T-cell (primary cell): ENCODE measurements at places on chromosomes 4 and X.

DNA sequence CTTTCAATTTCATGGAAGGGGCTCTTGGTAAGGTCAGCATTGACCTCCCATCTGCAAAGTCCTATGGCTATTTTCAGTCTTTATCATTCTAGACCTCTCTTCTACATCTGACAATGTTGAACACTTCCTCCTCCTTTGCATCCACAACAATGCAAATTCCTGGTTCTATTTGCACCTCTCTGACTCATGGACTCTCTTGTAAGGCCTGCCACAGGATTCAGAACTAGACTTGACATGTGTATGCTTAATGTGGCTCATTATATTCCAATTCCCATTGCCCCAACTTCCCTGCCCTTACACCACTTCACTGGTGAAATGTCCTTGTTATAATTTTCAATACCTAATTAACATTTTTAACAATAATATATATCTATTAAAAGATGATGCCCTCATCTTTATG is 314.3 kb upstream of the FGF13 start:
- no peak for DNase-seq

- no peak for DNase-seq
Observed at GRCh38 chr4:74014332-74014731, 15.9 kb upstream of the CXCL5 start.

DNA sequence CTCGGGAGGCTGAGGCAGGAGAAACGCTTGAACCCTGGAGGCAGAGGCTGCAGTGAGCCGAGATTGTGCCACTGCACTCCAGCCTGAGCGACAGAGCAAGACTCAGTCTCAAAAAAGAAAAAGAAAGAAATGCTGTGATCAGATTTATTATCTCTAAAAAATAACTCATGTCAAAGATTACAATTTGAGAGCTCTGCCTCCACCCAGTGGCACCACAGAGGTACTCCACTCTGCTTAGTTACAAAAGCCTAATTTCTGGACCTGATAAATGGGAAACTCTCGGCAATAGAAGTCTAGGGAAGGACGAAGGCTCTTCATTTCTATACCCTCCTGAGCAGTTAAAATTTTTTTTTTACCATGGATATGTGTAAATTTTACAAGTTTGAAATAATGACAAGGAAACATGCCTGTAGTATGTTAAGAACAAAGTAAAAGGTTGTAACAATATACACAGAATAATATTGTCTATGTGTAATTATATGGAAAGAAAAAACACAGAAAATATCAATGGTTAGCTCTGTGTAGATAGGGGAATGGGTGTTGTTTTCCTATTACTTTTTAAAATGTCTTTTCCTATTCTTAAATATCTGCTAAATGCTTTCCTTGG is 149.8 kb downstream of the STIM2 start:
- peak; percentile 76 for DNase-seq

DNA sequence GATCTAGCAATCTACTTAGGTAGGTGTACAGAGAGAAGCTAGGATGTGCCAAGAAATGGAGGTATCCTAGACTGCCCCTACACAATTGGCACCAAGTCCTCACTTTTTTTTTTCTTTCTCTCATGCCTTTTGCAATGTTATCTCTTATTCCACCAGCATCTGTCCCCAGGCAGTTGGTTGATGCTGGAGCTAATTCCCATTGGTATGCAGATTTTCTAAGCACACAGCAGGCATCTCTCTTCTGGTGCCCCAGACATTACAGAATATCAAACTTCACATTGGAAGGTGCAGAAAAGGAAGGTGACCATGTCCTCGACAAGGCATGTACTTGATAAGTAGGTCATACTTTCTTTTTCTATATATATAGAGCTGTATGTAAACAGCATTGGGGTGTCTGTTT is 21.6 kb downstream of the LUZP4 start:
- no peak for DNase-seq

GRCh38 chr4:148514041-148514440 is 71.8 kb upstream of the NR3C2 start:
- no peak for DNase-seq

- DNase-seq, result no peak
Observed at GRCh38 chr4:168664242-168664891, 167.5 kb downstream of the PALLD start.

- DNase-seq, result no peak
Observed at GRCh38 chr4:30714408-30715031, 5.6 kb upstream of the PCDH7 start.

DNA sequence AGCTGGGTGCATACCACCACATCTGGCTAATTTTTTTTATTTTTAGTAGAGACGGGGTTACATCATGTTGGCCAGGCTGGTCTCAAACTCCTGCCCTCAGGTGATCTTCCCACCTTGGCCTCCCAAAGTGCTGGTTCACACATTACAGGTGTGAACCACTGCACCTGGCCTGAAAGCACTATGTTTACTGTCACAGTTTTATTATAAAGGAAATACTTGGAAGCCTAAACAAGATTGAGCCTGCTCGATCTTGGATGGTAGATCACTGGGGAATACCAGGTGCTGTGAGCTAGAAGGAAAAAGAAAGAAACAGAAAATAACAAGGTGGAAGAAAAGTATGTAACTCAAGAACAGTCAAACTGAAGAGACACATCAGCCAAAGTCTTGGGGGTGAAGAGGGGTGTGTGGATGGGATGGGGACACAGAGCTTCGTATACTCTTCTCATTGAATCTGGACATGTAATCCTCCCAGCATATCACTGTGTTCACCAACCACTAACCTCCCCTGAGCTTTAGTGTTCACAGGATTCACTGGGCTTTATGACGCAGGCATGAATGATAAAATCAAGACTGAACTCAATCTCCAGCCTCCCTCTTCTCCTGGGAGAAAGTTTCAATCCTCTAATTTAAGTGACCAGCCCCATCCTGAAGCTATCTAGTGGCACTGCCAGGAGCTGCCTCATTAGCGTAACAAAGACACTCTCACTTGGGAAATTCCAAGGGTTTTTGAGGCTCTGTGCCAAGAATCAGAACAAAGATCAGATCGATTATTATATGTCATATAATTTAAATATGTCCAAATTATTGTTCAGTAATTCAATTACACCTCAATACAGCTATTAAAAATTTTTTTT is 40.9 kb downstream of the PDS5A start:
- no peak for DNase-seq

DNA sequence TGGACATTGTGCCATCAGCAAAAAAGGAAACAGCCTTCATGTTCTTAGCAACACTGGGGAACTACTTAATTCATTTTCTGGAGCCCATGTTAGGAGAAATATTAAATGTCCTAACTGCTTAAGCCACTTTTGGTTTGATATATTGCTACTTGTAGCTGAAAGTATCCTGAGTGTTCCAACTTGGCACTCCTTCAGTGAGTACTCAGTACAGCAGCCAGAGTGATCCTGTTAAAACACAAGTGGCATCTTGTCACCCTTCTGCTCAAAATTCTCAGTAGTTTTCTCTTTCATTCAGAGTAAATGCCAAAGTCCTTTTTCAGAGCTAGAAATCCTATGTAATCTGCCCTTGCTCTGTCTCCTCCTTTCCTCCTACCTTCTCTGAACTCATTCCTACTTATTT is 522.0 kb downstream of the GRID2 start:
- DNase-seq, result no peak

GRCh38 chr4:70715097-70715496 is 6.7 kb upstream of the RUFY3 start:
- no peak for DNase-seq

- no peak for DNase-seq
Observed at GRCh38 chr4:113385281-113385899, 335.9 kb downstream of the ANK2 start.

GRCh38 chr4:131052646-131053045 is 1956.7 kb downstream of the C4orf33 start:
- no peak for DNase-seq
